Suppressor macrophage treated with lipopolysaccharide for 4 hours (primary cell): ENCODE measurements at places on chromosomes 3 and 15.

DNA sequence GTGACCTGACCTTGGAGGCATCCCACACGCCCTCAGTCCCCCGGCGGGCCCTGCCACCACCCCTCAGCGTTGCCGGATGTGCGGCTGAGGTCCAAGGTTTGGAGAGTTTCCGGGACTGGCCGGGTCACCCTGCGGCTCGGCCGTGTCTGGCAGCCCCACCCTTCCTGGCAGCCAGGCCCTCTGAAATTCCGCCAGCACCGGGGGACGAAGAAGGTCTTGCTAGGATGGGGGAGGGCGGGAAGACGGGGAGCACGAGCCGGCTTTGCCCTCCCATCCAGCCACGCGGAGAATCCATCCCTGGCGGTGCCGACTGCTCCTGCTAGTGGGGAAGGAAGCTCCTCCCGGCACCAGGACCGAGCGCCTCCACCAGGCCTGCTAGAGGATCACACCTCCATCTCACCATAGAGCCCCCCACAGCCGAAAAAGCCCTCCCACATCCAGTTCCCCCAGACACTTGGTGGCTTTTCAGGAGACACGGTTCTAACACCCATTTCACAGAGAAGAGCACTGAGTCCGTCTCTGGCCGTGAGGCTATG is 81.5 kb downstream of the CPN2 start:
- peak; percentile 43 for DNase-seq

DNA sequence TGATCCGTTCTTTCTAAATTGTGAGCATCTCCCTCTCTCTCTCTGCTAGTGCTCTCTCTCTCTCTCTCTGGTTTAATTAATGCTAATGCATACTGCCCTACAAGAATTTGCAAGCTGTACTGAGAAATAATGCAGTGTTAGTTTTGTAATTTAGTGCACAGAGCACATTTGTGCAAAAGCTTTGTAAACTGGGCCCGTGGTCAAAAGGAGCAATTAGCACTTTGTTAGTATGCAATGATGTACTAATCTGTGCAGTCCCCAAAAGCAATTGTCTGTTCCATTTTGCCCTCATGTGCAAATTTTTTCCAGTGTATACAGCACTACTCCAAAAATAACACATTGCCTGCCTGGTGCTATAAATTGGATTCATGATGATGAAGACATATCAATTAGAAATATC is 184.6 kb upstream of the CMC1 start:
- no peak for DNase-seq

DNA sequence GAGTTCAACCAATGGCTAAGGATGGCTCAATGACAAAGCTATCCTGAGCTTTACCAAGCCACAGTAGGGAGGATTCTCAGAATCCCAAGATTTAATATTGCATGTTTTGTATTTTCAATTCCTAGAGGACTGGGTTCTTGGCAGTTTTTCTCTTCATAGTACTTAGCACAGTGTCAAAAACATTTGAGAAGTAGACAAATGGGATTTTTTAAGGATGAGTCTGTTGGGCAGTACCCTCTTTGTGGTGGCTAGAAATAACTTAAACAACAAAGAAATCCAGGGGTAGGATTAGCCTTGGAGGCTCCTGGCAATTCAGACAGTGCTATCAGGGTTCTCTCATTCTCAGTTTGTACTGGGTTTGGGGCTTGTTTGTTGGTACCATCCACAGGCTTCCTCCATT is 212.8 kb upstream of the RORA start:
- no peak for DNase-seq

GRCh38 chr3:61761694-61762430 is 200.5 kb downstream of the PTPRG start:
- DNase-seq = no peak

GRCh38 chr3:43349716-43350115 is 63.4 kb downstream of the SNRK start:
- DNase-seq = no peak

GRCh38 chr15:79440355-79440908 is 8.3 kb downstream of the MINAR1 start:
- no peak for DNase-seq

DNA sequence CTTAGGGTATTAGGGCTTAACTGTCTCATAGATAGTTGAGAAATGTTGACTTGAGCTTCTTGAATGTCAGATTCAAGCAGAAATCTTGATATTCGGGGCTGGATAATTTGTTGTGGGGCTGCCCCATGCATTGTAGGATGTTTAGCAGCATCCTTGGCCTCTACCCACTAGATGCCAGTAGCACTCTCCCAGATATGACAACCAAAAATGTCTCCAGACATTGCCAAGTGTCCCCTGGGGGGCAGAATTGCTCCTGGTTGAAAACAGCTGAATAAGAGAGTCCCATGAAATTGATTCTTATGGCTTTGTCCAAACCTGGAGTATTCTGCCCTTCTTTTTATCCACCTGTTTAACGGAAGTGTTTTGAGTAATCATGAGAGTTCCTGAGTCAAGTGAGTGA is 15.9 kb upstream of the LCMT2 start:
- no peak for DNase-seq

GRCh38 chr15:98740295-98740694 is 92.0 kb downstream of the IGF1R start:
- DNase-seq = no peak

GRCh38 chr3:116517308-116517707 is 72.0 kb upstream of the LSAMP start:
- DNase-seq = no peak

GRCh38 chr3:55588146-55588765 is 101.2 kb upstream of the WNT5A start:
- no peak for DNase-seq

GRCh38 chr3:152031321-152031720 is 157.9 kb downstream of the SUCNR1 start:
- DNase-seq = no peak

DNA sequence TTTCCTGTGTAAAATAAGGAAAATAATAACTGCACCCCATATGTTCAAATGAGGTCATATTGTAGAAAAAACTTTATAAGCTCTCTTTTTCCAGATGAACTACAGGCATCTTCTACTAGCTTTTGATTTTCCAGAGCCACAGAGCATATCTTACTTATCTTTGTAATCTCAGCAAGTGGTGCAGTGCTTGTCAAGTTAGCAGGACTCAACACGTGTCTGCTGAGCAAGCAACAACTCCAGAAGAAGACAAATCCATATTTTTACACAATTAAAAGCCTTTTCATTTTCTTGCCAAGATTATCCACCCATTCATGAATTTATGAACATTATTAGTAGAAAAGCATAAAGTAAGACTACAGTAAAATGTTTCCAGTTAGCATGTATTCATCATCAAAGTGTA is 14.4 kb upstream of the TSC22D2 start:
- no peak for DNase-seq

- DNase-seq = no peak
Measured at GRCh38 chr3:124269619-124270018, 277.7 kb upstream of the ROPN1 start.

- DNase-seq = no peak
Measured at GRCh38 chr15:31383139-31383538, 56.5 kb downstream of the KLF13 start.

DNA sequence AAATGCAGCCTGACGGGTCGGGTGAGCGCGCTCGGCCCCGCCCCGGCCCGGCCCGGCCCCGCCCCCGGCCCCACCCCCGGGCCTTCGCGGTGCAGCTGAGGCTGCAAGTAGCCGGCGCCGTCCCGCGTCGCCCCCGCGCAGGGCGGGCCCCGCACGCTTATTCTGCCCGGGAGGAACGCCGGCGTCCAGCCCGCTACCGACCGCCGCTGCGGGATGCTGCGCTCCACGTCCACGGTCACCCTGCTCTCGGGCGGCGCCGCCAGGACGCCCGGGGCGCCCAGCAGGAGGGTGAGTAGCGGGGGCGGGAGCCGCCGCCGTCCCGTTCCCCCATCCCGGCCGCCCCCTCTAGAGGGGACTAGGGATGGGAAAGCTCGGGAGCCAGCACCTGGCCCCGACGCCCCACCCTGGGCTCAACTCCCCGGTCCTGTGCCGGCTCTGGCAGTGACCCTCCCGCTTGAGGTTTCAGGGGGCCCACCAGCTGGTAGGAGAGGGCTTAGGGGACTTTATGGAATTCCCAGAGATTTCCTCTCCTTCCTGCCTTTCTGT is at the start of gene MYZAP:
Gene MYZAP (plus strand): TSS at position 83 of the 546 bp plus-strand sequence. CDS start 131 bp downstream, at position 214.
- DNase-seq = peak; percentile 40

GRCh38 chr3:113153499-113154107 is 57.8 kb upstream of the BOC start:
- peak; percentile 46 for DNase-seq

DNA sequence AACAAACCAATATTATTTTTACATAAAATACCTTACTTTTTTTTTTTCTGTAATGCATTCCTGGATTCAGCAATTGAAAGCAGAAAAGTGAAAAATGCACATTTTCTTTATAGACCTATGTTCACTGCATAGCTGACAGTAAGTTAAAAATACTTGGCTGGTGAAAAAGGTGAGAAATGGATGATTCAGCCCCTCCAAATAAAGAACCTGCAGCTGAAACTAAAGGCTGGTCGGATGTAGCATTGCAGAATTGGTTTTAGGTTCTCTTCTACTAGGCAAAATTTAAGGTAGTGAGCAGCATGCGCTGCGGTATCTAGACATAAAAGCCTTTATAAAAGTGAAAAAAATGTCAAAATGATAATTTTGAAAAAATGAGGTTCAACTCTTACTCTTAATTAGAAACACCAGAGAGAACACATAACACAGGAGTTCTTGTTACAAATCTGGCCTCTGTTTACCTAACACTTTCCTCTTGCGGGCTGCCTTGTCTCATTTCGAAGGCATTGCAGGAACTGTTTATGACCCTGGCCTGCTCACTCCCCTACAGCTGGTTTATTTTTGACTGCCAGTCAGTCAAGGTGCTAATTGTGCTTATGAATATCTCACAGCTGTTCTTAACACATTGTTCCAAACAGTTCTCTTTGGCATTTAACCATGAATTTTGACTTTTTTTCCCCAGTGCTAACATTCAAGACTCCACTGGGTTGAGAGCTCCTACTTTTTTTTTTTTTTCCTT is 455.4 kb upstream of the TBL1XR1 start:
- no peak for DNase-seq

GRCh38 chr15:101654171-101654570 is 2.0 kb upstream of the TM2D3 start:
- DNase-seq = peak; percentile 93

DNA sequence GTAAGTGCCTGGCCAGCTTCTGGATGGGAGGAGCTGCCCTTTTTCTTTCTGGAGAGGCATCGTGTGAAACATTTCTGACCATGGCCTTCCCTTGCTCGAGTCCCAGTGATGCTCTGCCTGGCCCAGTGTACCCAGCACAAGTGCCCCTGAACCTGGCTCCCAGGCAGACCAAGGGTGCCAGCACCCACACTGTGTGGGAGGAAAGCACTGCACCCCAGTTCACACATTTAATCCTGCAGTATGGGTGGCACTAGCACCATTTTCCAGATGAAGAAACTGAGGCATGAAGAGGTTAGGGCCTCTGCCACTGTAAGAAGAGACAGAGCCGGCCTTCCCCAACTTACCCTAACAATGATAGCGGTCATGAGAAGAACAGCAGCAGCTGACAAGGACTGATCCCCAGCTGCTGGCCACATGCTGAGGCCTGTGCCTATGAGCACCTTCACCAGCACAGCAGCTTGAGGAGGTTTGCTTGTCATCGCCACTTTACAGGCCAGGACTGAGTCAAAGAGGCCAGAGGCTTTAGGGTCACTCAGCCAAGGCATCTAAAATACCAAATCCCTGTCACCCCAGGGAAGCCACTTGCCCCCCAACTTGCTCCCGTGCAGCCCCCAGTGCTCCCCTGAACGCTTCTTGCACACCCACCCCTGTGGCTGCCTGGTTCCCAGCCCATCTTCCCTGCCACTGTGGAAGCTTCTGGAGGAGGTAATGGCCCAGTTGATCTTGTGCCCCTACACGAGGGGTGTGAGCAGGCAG is 15.0 kb downstream of the PRR23E start:
- DNase-seq = no peak

DNA sequence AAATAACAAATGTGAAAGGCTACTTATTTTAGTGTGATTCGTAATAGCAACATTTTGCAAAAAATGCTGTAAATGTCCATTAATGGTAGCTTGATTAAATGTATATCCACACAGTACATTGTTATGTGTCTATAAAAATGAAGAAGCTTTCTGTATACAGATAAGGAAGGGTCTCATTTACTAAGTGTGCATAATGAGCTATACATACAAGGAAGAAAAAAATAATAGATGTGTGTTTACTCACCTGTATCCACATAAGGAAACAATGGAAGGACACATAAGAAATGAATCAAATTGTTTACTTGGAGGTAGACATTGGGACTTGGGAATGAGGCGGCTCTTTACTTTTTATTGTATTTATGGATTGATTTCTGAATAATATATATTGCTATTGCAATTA is 34.9 kb downstream of the MED12L start:
- no peak for DNase-seq

DNA sequence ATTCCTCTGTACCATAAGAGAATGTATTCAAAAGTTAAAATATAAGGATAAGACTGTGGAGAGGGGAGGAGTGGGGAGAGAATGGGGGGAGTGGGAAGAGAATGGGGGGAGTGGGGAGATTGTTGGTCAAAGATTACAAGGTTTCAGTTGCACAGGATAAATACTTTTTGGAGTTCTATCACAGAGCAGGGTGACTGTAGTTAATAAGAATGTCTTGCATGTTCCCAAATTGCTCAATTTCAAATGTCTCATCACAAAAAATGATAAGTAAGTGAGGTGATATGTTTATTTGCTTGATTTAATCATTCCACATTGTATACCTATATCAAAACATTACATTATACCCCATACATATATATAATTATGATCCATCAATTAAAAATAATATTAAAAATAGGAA is 23.0 kb upstream of the MEF2A start:
- no peak for DNase-seq

GRCh38 chr3:12643724-12644123 is 20.2 kb downstream of the RAF1 start:
- DNase-seq = no peak

DNA sequence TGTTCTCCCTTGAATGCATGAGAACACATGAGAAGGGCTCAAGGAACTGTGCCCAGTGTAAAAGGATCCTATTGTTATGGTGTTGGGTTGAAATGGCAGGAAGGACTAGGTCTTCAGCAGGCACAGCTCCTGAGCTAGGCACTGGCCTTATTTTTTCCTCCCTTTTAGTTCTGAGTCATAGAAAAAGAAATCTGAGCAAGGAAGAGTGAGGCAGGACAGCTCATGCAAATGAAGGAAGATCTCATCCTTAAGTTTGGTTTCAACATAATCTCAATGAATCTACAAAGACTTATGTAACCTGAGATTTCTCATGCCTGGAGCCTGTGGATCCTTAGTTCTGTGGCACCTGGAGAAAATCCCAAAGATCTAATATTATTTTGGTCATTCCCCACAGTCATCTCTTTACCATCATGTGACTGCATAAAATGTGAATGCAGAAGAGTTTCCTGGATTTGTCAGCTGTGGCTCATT is 188.6 kb upstream of the TBL1XR1 start:
- DNase-seq = peak; percentile 47
